ENCODE measurements at places on chromosomes 4 and X.
A peak's percentile ranks its signal among the peaks of the same experiment; 100 is the strongest.

- peaks cover 3% of the 10 kb centered on the region for H3K4me1 ChIP-seq
- DNase-seq = no peak
- H3K4me3 ChIP-seq = no peak overlapping the region
- no peaks in the 10 kb centered on the region for H3K36me3 ChIP-seq
These were observed 14.7 kb upstream of the CBR4 start for GRCh38 chr4:169024762-169025161.

- no peaks in the 10 kb centered on the region for H3K4me1 ChIP-seq
- H3K36me3 ChIP-seq = peaks cover 13% of the 10 kb centered on the region
- no peak for DNase-seq
- no peak overlapping the region for H3K4me3 ChIP-seq
These were observed 11.7 kb downstream of the RPL9 start for GRCh38 chr4:39446842-39447573.

DNA sequence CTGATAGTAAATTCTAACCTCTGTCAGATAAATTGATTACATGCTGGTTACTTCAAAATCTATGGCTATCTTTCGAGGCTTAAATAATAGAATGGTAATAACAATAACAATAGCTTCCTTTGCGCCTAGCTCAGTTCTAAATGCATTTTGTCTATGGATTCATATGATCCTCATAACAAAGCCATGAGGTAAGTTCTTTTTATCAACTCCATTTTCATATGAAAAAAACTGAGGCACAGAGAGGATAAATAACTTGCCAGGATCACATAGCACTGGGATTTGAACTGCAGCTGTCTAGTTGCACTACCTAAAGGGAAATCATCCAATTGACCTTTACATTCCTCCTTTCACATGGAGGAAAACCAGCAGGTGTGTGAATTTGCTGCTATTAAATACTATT, 108.6 kb upstream of the ARX start:
- H3K27me3 ChIP-seq = peaks cover 2% of the 10 kb centered on the region
- no peak overlapping the region for H3K4me3 ChIP-seq
- no peaks in the 10 kb centered on the region for H3K36me3 ChIP-seq
- H3K27ac ChIP-seq = no peak overlapping the region
- H3K4me1 ChIP-seq = no peaks in the 10 kb centered on the region
- DNase-seq = no peak

- H3K4me1 ChIP-seq = peaks cover 24% of the 10 kb centered on the region
- H3K27ac ChIP-seq = peak overlapping the region; percentile 69
- H3K27me3 ChIP-seq = no peaks in the 10 kb centered on the region
- H3K36me3 ChIP-seq = no peaks in the 10 kb centered on the region
- no peak for DNase-seq
These were observed 14.4 kb downstream of the GEMIN8 start for GRCh38 chrX:14015294-14015693.

DNA sequence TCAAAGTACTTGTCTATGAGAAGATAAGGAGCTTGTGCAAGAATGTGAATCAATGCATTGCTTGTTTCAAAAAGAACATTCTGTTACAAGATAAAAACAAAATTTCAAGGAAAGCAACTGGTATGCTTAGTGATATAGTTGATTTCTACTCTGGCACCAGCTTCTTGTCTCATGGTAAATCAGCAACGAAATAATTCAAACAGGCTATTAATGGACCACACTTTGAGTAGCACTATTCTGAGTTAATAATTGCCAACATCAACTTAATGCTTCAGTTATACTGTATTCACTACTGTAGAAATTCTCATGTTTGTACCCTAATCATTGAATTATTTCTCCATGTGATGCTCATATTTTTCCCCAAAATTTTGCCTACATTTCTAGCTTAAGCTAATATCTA, 252.6 kb downstream of the NDST4 start:
- H3K27me3 ChIP-seq = no peaks in the 10 kb centered on the region
- H3K36me3 ChIP-seq = no peaks in the 10 kb centered on the region
- no peak overlapping the region for H3K27ac ChIP-seq
- H3K4me1 ChIP-seq = peaks cover 7% of the 10 kb centered on the region

DNA sequence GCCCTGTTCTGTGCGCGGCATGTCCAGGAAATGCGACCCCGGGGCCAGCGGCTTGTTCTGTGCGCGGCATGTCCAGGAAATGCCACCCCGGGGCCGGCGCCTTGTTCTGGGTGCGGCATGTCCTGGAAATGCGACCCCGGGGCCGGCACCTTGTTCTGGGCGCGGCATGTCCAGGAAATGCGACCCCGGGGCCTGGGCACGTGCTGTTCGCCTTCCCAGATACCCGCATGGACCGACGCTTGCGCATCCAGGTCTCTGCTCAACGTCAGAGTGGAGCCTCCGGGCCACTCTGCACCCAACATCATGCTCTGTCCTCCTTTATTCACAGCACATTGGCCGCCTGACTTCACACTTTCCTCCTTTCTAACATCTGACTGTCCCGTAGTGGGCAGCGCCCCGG, 75.8 kb upstream of the PSAPL1 start:
- DNase-seq = no peak
- H3K27ac ChIP-seq = no peak overlapping the region
- H3K36me3 ChIP-seq = no peaks in the 10 kb centered on the region
- no peak overlapping the region for H3K4me3 ChIP-seq
- no peaks in the 10 kb centered on the region for H3K4me1 ChIP-seq

- no peak overlapping the region for H3K4me3 ChIP-seq
- no peaks in the 10 kb centered on the region for H3K4me1 ChIP-seq
- peaks cover 9% of the 10 kb centered on the region for H3K27me3 ChIP-seq
These were observed 12.4 kb upstream of the TRIM2 start for GRCh38 chr4:153191795-153192363.

DNA sequence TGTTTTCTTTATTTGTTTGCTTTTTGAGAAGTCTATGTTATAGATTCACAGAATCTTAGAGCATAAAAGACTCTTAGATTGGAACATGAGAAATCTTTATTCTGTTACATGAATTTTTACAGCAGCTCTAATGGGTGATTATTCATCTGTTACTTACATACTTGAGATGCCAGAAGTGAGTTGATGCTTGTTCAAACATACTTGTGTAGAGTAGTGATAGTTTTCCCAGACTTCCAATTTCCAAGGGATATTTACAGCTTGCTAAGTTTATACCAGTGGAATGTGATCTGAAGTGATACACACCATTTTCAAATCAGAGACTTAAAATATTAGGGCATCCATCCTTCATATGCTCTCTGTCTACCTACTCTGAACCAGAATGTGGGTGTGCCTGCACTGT, 252.9 kb upstream of the SMIM31 start:
- H3K4me1 ChIP-seq = peaks cover 24% of the 10 kb centered on the region
- peak overlapping the region; percentile 80 for H3K27ac ChIP-seq
- H3K36me3 ChIP-seq = peaks cover 5% of the 10 kb centered on the region
- H3K27me3 ChIP-seq = no peaks in the 10 kb centered on the region
- DNase-seq = no peak

- no peak for DNase-seq
- H3K36me3 ChIP-seq = no peaks in the 10 kb centered on the region
- H3K4me3 ChIP-seq = no peak overlapping the region
- H3K4me1 ChIP-seq = peaks cover 2% of the 10 kb centered on the region
- H3K27ac ChIP-seq = no peak overlapping the region
- peaks cover 2% of the 10 kb centered on the region for H3K27me3 ChIP-seq
These were observed 93.1 kb upstream of the TEX13D start for GRCh38 chrX:124239324-124239723.

GRCh38 chrX:2819345-2820135, 9.2 kb upstream of the GYG2 start:
- no peaks in the 10 kb centered on the region for H3K36me3 ChIP-seq
- DNase-seq = peak; percentile 69
- H3K27me3 ChIP-seq = no peaks in the 10 kb centered on the region
- no peaks in the 10 kb centered on the region for H3K4me1 ChIP-seq
- H3K27ac ChIP-seq = no peak overlapping the region

All from osteocyte (in vitro differentiated cells).